Psoas muscle (tissue), 8 donors: ENCODE measurements at places on chromosomes 2 and 18. TPM values are rescaled to one million over a fixed set of nuclear protein-coding genes. Genes with fewer than 3 reads are reported as not detected.

The EGR4 gene
- not detected for total RNA-seq

The TTN gene
- 7,650 TPM for total RNA-seq

The PRKAG3 gene
- total RNA-seq: 70.2 TPM

The MGAT4A gene
- 12.3 TPM for total RNA-seq

The MEIS1 gene
- total RNA-seq: 0.77 TPM

The TRIM54 gene
- total RNA-seq: 387 TPM

The DNAH7 gene
- total RNA-seq: 0.29 TPM

The WDR54 gene
- total RNA-seq: 1.1 TPM

GRCh38 chr2:168607992-168608391 is 151.9 kb downstream of the CERS6 start:
- H3K27me3 ChIP-seq: no peaks in the 10 kb centered on the region
- H3K4me1 ChIP-seq: peaks cover 6% of the 10 kb centered on the region
- no peak overlapping the region for H3K4me3 ChIP-seq
- H3K36me3 ChIP-seq: no peaks in the 10 kb centered on the region

GRCh38 chr18:35973650-35974049 is 1.2 kb downstream of the RMP24 start:
- peak overlapping the region; percentile 71 for H3K4me3 ChIP-seq
- peaks cover 19% of the 10 kb centered on the region for H3K4me1 ChIP-seq
- H3K27ac ChIP-seq: no peak overlapping the region
- H3K36me3 ChIP-seq: peaks cover 16% of the 10 kb centered on the region

DNA sequence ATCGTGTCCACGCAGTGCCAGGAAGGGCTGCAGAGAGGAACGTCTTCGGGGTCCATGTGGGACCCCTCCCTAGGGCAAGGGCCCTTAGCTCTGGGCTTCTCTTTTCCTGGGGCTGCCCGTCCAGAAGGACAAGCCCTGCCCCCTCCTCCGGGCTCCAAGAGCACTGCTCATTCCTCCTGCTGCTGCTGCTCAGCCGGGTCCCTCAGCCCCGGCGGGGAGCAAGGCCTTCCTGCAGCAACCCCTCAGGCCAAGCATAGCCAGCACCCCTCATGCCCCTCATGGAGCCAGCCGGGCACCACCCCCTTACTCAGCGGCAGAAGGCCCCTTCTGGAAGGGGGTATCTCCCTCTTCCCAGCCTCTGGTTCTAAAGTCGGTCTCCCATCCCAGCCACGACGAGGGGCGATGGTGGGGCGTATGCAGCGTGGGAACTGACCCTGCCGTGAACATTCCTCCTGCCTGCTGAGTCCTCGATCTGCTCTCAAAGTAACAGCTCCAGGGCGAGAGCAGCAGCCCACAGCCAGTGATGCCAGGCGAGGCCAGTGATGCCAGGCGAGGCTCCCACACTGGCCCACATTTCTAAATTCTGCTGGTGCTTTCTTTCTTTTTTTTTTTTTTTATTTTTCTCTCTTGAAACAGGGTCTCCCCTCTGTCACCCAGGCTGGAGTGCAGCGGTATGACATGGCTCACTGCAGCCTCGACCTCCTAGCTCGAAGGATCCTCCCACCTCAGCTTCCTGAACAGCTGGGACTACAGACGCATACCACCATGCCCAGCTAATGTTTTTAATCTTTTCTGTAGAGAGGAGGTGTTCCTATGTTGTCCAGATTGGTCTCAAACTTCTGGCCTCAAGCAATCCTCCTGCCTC is 99.7 kb downstream of the HDAC4 start:
- H3K4me1 ChIP-seq: peaks cover 78% of the 10 kb centered on the region
- DNase-seq: no peak
- H3K4me3 ChIP-seq: peak overlapping the region; percentile 95
- H3K36me3 ChIP-seq: peaks cover 18% of the 10 kb centered on the region

GRCh38 chr18:59927246-59927825 is 27.5 kb downstream of the PMAIP1 start:
- no peaks in the 10 kb centered on the region for H3K4me1 ChIP-seq
- no peaks in the 10 kb centered on the region for H3K36me3 ChIP-seq
- DNase-seq: no peak
- H3K4me3 ChIP-seq: no peak overlapping the region
- no peaks in the 10 kb centered on the region for H3K27me3 ChIP-seq

- H3K4me1 ChIP-seq: peaks cover 3% of the 10 kb centered on the region
- no peak overlapping the region for H3K27ac ChIP-seq
- DNase-seq: no peak
- H3K36me3 ChIP-seq: no peaks in the 10 kb centered on the region
- no peak overlapping the region for H3K4me3 ChIP-seq
- no peaks in the 10 kb centered on the region for H3K27me3 ChIP-seq
Measured at GRCh38 chr2:26333293-26333692, 12.7 kb upstream of the SELENOI start.

GRCh38 chr18:13223311-13224143 is 5.0 kb downstream of the LDLRAD4 start:
- H3K27me3 ChIP-seq: no peaks in the 10 kb centered on the region
- DNase-seq: no peak
- H3K27ac ChIP-seq: peak overlapping the region; percentile 83
- peaks cover 58% of the 10 kb centered on the region for H3K4me1 ChIP-seq

DNA sequence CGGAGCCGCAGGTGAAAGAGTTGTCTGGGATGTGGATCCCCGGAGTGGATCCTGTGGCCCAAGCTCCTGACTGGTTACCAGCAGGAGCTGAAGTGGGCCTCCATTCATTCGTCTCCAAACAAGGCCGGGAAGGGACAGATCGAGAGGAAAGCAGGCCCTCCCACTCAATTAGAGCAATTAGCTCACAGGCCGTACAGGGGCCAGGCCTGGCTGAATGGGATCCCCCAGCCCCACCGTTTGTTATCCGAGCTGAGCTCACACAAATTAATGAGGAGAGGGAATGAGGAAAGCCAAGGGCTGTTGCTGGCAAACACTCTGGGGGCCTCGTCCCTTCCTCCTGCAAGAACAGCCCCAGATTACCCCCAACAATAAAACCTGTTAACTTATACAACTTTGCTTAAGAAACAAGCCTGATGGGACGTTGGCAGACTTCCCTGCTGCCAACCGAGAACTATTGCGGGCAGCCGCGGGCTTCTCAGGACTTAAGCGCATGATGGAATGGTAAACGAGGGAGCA is 338.0 kb downstream of the BCL11A start:
- H3K36me3 ChIP-seq: no peaks in the 10 kb centered on the region
- no peaks in the 10 kb centered on the region for H3K27me3 ChIP-seq
- no peak overlapping the region for H3K4me3 ChIP-seq
- no peak for DNase-seq
- no peak overlapping the region for H3K27ac ChIP-seq

- no peak overlapping the region for H3K27ac ChIP-seq
- DNase-seq: peak; percentile 62
- H3K4me1 ChIP-seq: no peaks in the 10 kb centered on the region
- H3K4me3 ChIP-seq: no peak overlapping the region
- H3K27me3 ChIP-seq: no peaks in the 10 kb centered on the region
Measured at GRCh38 chr2:233053928-233054784, 6.0 kb upstream of the INPP5D start.

- H3K4me1 ChIP-seq: peaks cover 52% of the 10 kb centered on the region
- H3K27me3 ChIP-seq: no peaks in the 10 kb centered on the region
- no peak for DNase-seq
- peak overlapping the region; percentile 90 for H3K27ac ChIP-seq
Measured at GRCh38 chr18:58990720-58991119, 126.0 kb downstream of the ZNF532 start.

GRCh38 chr2:219247678-219248642 is 2.7 kb downstream of the STK16 start:
- H3K4me3 ChIP-seq: peak overlapping the region; percentile 75
- peaks cover 59% of the 10 kb centered on the region for H3K4me1 ChIP-seq
- no peak for DNase-seq
- H3K27me3 ChIP-seq: no peaks in the 10 kb centered on the region
- H3K36me3 ChIP-seq: no peaks in the 10 kb centered on the region

DNA sequence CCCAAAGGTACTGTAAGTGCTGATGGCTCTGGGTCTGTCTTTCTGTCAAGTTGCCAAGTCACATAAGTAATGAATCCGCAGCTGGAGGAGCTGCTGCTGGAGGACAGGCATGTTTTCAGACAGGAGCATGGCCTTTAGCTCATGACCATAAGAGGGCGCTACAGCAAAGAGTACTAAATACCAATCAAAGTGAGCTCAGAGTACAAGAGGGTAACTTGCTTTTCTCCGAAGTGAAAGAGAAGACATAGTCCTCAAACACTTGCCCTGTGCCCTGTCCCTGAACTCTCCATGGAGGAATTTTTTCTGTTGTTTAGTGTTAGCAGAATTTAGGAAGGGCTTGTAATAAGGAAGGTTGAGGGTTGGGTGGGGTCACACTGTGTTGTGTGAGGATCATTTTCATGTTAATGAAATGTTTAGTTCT is 58.0 kb upstream of the EML6 start:
- peaks cover 38% of the 10 kb centered on the region for H3K4me1 ChIP-seq
- peak overlapping the region; percentile 73 for H3K27ac ChIP-seq
- no peaks in the 10 kb centered on the region for H3K27me3 ChIP-seq
- H3K4me3 ChIP-seq: no peak overlapping the region
- peaks cover 7% of the 10 kb centered on the region for H3K36me3 ChIP-seq

GRCh38 chr2:192243488-192243887 is 48.8 kb upstream of the TMEFF2 start:
- no peaks in the 10 kb centered on the region for H3K27me3 ChIP-seq
- no peak overlapping the region for H3K4me3 ChIP-seq
- DNase-seq: no peak
- no peak overlapping the region for H3K27ac ChIP-seq
- no peaks in the 10 kb centered on the region for H3K4me1 ChIP-seq

GRCh38 chr18:3664563-3665178 is 214.7 kb downstream of the TGIF1 start:
- DNase-seq: no peak
- no peaks in the 10 kb centered on the region for H3K27me3 ChIP-seq
- no peaks in the 10 kb centered on the region for H3K36me3 ChIP-seq
- H3K27ac ChIP-seq: no peak overlapping the region
- H3K4me1 ChIP-seq: peaks cover 5% of the 10 kb centered on the region
- H3K4me3 ChIP-seq: no peak overlapping the region

DNA sequence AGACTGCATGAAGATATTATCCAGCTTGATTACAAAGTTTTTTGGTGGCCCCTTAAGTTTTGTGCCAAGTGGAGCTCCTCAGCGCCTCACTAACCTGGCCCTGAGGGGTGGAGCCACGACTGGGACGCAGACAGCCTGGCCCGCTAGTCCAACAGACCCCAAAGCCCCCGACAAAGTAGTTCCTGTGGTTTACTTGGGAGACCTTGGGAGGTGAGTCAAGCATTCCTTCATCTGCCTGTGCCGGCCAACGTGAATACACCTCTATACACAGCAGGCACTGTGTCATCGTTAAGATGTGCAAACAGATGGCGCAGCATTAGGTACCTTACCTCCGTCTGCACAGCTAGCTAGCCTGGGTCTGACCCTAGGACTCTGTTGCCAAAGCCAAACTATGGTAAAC is 55.0 kb upstream of the LAMA1 start:
- no peaks in the 10 kb centered on the region for H3K36me3 ChIP-seq
- no peak overlapping the region for H3K4me3 ChIP-seq
- no peak for DNase-seq
- no peaks in the 10 kb centered on the region for H3K27me3 ChIP-seq
- no peak overlapping the region for H3K27ac ChIP-seq

GRCh38 chr2:145623136-145623535 is 1103.2 kb upstream of the ZEB2 start:
- H3K36me3 ChIP-seq: no peaks in the 10 kb centered on the region
- H3K4me1 ChIP-seq: no peaks in the 10 kb centered on the region
- H3K4me3 ChIP-seq: no peak overlapping the region
- no peak for DNase-seq

GRCh38 chr2:205758051-205758450 is 75.8 kb downstream of the NRP2 start:
- no peaks in the 10 kb centered on the region for H3K36me3 ChIP-seq
- H3K27ac ChIP-seq: no peak overlapping the region
- no peak overlapping the region for H3K4me3 ChIP-seq
- H3K4me1 ChIP-seq: no peaks in the 10 kb centered on the region
